Neuronal stem cell (in vitro differentiated cells): ENCODE measurements at places on chromosomes 4 and X.

DNA sequence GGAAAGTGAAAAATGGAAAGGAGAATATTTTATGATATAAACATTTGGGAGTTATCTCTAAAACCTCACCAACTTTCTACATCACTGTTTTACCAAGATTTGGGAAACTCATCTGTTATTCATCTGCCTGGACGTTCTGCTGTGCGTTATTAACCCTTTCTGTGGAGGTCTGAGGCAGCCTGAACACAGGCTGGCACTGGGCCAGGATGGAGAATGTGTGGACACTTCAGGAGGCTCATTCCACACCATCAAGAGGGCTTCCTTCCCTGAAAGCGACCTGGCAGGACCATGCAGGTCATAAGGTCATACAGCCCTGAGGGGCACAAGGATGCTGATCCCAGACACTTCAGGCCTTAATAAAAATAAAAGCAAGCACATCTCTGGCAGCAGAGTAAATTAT lies 31.2 kb upstream of the TMEM184C start:
- no peak overlapping the region for H3K27ac ChIP-seq
- no peaks in the 10 kb centered on the region for H3K4me1 ChIP-seq
- H3K27me3 ChIP-seq: no peaks in the 10 kb centered on the region
- H3K4me3 ChIP-seq: no peak overlapping the region
- no peaks in the 10 kb centered on the region for H3K36me3 ChIP-seq

DNA sequence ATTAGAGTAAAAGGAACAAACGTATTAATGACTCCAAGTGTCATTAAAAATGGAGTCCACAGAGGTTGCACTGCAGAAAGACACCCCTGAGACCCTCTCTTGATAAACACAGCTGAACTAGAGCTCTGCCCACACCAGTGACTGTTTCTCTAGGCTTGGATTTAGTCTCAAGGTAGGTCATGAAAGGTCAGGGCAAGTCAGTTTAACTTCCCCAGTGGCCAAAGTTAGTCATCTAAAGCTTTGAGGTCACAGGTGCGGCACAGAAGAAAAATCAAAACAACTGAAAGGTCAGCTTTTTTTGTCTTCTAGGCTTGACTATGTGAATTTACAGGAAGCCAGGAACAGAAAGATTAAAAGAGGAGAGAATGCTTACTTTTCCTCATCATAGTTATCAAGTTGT lies 749.6 kb downstream of the RAB28 start:
- no peaks in the 10 kb centered on the region for H3K27me3 ChIP-seq
- no peak overlapping the region for H3K27ac ChIP-seq
- H3K4me3 ChIP-seq: no peak overlapping the region

DNA sequence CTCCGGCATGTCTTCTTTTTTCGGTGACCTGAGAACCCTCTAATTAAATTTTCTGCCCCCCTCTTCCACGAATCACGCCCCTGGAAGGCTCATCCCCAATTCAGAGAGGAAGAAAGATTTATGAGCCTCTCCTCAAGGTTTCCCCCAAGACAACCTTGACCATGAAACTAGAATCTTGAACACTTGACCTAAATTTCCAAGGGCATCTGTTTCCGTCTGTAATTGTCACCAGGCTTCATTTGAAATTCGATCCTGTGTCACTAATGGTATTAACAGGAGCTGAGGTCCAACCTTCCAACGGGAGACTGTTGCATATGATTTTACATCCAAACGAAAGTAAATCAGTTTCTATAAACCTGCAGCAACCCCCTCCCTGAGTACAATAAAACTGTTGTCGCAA lies 139.9 kb upstream of the ZIC3 start:
- no peaks in the 10 kb centered on the region for H3K36me3 ChIP-seq
- no peak overlapping the region for H3K4me3 ChIP-seq
- no peak overlapping the region for H3K27ac ChIP-seq
- H3K27me3 ChIP-seq: peaks cover 29% of the 10 kb centered on the region
- no peak for DNase-seq
- peaks cover 8% of the 10 kb centered on the region for H3K4me1 ChIP-seq

DNA sequence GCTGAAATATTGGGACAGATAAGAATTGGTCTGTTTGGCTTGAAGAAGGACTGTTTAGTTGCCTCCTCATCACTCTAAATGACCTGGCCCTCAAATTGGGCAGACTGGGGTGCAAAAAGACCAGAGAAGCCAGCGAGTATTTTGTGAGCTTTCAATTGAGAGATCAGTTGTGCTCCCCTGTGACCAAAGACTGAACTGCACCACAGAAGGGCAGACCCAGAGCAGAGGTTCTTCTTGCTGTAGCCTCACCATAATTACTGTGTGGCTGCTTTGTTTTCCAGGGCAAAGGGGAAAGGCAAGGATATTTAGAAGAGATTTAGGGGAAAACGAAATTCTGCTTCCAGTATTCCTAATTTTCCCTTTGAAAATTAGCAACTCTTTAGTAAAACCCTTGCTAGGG lies 104.0 kb upstream of the MBNL3 start:
- H3K4me3 ChIP-seq: no peak overlapping the region
- H3K36me3 ChIP-seq: no peaks in the 10 kb centered on the region
- no peaks in the 10 kb centered on the region for H3K4me1 ChIP-seq
- DNase-seq: peak; percentile 2
- H3K27me3 ChIP-seq: peaks cover 38% of the 10 kb centered on the region

DNA sequence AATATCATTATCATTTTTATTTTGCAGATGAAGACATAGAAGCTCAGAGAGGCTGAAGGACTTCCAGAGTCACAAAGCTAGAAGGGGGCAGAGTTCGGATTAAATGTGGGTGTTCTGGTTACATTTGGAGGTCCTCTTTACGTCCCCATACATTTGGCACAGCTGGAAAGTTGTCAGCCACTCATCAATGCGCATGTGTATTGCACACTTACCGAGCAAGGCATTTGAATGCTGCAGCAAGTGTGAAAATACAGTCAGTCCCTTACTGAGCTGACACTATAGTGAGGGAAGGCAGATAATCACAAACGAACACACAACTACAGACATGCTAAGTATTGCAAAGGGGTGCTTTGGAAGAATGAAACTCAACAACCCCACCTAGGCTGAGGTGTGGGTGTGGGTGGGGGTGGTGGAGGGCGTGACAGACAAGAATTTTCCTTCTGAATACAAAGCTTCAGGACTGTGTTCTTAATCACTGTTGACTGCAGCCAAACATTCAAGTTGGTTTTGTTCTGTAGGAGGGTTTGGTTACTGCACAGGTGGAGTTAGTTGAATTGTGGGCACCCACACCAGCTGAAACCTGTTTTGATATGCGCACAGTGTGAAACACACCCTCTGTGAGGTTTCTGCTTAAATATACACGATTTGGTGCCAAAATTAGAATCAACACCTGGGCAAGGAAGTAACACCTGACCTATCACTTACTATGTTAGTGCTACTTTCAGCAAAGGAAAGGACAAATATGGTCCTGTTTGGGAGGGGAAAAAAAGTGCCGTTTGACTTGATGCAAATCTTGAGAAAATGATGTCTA lies 72.4 kb downstream of the COQ2 start:
- H3K27me3 ChIP-seq: no peaks in the 10 kb centered on the region
- H3K36me3 ChIP-seq: no peaks in the 10 kb centered on the region
- no peak overlapping the region for H3K27ac ChIP-seq
- H3K4me1 ChIP-seq: no peaks in the 10 kb centered on the region

DNA sequence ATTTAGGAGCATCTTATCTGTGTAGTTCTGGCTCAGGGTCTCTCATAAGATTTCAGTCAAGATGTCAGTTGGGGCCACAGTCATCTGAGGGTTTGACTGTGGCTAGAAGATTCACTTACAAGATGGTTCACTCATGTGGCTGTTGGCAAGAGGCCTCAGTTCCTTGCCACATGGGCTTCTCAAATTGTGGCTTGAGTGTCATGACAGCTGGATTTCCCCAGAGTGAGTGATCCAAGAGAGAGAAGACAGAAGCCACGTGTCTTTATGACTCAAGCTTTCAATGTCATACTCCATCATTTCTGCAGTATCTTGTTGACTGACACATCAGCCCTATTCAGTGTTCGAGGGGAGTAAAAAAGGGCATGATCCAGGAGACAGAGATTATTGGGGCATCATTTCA lies 131.3 kb upstream of the AP1S2 start:
- no peaks in the 10 kb centered on the region for H3K4me1 ChIP-seq
- DNase-seq: no peak
- H3K4me3 ChIP-seq: no peak overlapping the region
- H3K27ac ChIP-seq: no peak overlapping the region
- no peaks in the 10 kb centered on the region for H3K36me3 ChIP-seq
